ENCODE measurements at places on chromosomes 13 and 19.
A peak's percentile ranks its signal among the peaks of the same experiment; 100 is the strongest.

GRCh38 chr13:113110048-113110851, 4.7 kb downstream of the F7 start:
- no peak for DNase-seq

GRCh38 chr19:30326393-30326710, 45.8 kb upstream of the ZNF536 start:
- no peak for DNase-seq

DNA sequence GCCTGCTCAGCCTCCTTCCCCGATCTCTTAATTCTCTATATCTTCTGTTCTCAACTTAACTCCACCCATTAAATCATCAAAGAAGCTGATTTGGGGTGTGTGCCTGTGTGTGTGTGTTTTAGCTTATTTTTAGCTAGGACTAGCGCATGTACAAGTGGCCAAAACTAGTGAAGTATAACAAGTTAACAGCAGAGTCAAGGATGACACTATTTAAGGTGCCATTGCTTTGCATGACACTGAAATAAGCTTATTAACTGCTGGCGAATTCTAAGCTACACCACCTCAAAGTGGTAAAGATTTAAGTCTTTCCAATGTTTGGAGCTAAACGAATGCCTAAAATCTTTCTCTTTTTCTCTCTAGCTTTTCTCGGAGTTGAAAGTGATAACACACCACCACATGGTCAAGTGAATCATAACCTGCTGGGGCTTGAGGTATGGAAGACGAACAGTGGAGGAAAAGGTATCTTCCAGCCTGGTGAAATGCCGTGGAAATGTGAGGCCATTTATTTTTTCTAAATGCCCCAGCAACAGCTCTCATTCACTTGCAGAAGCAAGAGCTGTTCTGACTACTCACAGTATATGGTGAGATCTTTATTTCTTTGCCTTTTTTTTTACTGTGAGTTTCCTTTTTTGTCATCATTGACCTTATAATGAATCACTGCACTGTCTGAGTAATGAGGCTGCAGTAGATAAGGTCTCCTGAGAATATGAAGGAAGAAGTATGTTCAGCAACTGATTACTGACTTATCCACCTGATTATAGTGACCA, 570.3 kb downstream of the PCDH9 start:
- DNase-seq: peak; percentile 35

GRCh38 chr13:52002361-52002760, 8.9 kb downstream of the ATP7B start:
- no peak for DNase-seq

DNA sequence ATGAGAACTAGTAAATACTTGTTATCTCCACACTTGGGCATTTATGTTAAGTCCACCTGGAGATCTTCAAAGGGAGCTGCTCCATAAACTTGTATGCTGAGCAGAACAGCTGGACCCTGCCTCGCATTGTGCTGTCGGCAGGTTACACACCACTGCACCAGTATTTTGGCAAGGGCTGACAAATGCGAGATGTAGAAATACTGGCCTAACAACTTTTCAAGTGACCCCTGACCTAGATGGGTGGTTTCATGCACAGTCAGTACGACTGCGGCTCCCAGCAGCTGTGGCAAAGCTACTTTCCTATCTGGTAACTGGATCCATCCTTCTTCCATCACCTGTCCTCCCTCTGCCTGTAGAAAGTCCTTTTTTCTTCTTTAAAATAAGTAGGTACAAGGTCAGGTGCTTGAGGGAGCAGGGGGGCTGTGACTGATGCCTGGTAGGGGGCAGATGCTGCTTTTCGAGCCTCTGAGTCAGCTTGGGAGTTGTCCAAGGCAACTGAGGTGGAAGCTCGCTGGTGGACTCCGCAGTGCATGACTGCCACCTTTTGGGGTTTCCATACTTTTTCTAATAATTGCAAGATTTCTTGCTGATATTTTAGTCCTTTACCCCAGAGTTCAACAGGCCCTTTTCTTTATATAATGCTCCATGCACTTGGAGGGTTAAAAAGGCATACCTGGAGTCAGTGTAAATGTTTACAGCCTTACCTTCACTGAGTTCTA, 86.8 kb downstream of the SLC25A15 start:
- DNase-seq: no peak
